Stimulated activated CD4-positive, alpha-beta T cell treated with anti-CD3 and anti-CD28 coated beads, Interleukin-4, amount 100 ng/mL, for 4 hours (primary cell): ENCODE measurements at places on chromosomes 1 and 21.

GRCh38 chr1:67815303-67816094, 17.8 kb downstream of the GNG12 start:
- no peak for DNase-seq

GRCh38 chr1:233293556-233294446, 1.7 kb downstream of the PCNX2 start:
- no peak for DNase-seq

DNA sequence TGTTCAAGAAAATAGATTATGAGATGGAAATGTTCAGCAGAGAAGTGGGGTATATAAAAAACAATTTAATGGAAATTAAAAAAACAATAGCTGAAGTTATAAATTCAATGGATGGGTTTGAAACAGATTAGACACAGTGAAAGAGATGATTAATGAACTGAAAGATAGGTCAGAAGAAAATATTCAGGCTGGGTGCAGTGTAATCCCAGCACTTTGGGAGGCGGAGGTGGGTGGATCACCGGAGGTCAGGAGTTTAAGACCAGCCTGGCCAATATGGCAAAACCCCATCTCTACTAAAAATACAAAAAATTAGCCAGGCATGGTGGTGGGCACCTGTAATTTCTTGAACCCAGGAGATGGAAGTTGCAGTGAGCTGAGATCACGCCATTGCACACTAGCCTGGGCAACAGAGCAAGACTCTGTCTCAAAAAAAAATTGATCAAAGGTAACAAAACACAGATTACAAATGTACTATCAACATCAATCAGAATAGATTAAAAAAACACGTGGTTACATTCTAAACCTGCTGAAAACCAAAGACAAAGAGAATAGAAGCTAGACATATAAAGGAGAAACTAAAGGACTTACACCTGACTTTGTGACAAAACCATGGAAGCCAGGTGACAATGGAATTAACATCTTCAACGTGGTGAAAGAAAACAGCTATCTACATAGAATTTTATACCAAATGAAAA, 4.8 kb upstream of the SUMO3 start:
- DNase-seq = no peak

DNA sequence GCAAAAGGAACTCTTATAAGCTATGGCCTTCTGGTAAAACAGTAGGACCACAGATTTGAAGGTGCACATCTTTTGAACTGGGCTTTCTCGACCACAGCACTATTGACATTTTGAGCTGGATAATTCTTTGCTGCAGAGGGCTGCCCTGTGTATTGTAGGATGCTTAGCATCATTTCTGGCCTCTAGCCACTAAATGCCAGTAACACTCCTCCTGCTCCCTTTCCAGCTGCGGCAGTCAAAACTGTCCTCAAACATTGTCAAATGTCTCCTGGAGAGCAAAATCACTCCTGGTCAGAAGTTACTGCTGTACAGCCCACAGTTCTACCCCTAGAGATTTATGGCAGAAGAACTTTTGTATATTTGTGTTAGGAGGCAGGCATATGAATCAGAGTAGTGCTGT, 836.7 kb downstream of the PLA2G4A start:
- DNase-seq = no peak

DNA sequence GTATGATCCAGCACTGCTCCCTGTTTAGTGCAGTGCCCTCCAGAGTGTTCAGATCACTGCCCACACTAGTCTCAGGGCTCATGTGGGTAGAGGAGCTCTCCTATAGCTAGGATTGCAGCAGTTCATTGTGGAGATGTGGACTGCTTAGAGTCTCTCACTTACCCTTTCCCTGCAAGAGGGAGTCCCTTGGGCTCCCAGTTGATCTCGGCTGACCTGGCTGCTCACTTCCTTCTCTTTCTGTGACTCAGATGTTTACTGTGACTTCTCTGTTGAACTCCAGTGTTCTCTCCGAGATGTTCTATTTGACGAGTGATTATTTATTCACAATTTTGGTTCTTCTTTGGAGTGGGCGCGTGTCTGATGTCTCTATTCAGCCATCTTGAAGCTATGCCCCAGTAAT, 141.9 kb downstream of the PTBP2 start:
- no peak for DNase-seq

- DNase-seq = no peak
Measured at GRCh38 chr21:41795726-41796125, 28.9 kb upstream of the RIPK4 start.

- no peak for DNase-seq
Measured at GRCh38 chr21:38927776-38928175, 122.0 kb downstream of the ETS2 start.

DNA sequence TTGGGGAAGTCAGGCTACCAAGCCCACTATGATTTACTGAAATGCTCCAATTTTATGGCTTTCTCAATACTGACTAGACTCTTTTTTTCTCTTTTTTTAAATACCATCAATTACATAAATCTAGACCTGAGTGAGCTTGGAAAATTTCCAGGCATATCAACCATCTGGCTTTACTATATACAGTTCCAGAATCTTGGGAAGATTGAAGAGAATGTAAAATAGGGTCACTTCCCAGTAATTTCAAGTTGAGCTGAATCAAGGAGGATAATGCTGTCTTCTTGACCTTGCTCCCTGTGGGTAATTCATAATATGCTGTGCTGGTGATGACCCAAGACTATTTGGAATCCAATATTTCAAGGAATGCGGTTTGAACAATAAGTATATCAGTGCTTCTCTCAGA, 108.1 kb downstream of the MAP3K21 start:
- DNase-seq = no peak

DNA sequence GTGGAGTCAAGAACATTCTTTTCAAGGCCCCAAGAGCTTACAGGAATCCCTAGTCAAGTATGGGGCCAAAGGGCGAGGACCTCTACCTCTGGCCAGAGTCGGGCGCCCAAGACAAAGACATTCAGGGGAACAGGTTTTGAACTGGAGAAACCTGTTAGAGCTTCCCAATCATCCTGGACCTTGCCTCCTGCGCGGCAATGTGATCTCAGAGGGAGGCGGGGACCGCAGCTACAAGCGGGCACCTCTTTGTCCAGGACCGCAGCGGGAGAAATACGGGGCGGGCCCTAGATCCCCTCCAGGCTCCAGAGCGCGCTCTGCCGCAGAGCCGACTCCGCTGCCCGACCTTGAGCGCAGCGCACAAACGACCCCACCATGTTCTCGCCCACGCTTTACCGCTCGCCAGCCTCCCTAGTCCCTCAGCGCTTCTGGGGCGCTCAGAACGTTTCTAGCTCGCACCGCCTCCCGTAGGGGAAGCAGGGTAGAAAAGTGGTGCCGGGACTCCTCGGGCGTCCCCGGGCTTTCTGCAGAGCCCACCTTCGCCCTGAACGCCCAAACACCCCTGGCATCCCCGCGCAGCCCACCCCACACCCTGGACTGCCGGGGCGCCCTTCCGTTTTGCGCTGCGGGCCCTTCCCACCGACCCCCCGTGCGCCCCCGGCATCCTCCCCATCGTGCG, 28.1 kb downstream of the RABIF start:
- peak; percentile 25 for DNase-seq

- DNase-seq = no peak
Measured at GRCh38 chr21:45388011-45388521, 16.9 kb upstream of the COL18A1 start.

- no peak for DNase-seq
Measured at GRCh38 chr1:177848577-177848976, 121.3 kb downstream of the SEC16B start.

- no peak for DNase-seq
Measured at GRCh38 chr1:11738783-11739182, 2.8 kb downstream of the AGTRAP start.

- no peak for DNase-seq
Measured at GRCh38 chr21:46478910-46479309, 20.2 kb downstream of the DIP2A start.

GRCh38 chr1:210200124-210200736, 32.4 kb upstream of the SERTAD4 start:
- no peak for DNase-seq

DNA sequence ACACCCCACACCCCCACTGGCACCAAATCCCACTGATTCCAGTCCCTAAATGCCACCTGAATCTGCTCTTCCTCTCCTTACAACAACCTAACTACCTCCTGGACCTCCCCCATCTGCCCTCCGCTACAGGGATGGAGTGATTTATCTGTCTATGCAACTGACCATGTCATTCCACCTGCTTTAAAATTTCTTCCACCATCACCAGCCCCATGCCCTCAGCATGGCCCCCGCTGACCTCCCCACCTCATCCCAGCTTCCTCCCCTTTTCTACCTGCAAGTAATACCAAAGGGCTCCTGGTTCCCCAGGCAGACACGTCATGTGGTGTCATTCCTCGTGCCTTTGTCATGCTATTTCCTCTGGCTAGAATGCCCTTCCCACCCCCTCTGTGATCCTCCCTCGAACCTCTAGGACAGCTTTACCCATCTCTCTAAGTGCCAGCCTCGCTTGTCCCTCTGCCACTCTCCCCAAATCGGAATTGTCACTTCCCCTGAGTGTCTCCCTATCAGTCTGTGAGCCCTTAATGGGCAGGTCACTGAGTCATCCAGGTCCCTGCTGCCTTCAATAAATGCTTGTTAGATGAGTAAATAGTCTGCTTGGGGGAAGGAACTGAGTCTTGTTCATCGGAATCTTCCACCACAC, 3.7 kb downstream of the GJB4 start:
- DNase-seq = no peak

DNA sequence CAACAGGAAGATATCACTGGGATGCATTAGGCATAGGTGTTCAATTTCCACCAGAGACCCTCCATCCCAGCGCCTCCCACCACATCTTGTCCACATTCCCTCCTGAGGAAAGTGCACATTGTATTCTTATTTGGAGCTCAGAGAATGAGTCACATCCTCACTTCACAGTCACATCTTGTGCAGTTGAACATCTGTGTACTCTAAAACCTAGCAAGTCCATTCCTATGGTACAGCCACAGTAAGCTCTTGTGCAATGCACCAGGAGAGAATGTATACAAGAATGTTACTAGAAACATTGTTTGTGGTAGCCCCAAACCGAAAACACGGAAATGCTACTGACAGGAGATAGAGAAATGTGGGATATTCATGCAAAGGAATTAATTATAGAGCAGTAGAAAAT, 1.6 kb upstream of the KDF1 start:
- no peak for DNase-seq

DNA sequence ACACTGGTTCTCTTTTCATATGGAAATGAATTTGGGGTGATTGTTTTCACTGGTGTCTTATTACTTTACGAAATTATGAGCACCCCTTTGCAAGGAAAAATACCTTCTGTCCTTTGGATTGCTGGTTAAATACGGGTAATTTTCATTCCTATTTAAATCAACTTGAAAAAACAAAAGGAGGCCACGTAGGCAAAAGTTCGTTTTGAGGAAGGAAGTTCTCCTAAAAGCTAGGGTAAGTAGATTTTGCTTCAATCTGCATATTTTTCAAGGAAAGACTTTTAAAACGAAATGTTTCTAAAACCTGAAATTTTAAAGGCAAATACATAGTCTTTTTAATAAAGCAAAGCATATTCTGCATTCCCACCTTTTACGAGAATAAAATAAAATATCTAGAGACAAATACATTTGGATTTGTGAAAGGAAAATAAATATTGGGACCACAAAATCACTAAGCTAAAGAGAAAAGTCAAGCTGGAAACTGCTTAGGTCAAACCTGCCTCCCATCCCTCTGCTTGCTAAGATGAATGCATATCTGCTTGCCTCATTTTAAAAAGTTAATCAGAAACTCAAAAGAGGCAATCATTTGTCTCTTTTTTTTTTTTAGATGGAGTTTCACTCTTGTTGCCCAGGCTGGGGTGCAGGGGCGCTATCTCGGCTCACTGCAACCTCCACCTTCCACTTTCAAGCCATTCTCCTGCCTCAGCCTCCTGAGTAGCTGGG, 70.9 kb upstream of the ETS2 start:
- no peak for DNase-seq

- DNase-seq = no peak
Measured at GRCh38 chr1:179767177-179767581, 24.1 kb downstream of the FAM163A start.

DNA sequence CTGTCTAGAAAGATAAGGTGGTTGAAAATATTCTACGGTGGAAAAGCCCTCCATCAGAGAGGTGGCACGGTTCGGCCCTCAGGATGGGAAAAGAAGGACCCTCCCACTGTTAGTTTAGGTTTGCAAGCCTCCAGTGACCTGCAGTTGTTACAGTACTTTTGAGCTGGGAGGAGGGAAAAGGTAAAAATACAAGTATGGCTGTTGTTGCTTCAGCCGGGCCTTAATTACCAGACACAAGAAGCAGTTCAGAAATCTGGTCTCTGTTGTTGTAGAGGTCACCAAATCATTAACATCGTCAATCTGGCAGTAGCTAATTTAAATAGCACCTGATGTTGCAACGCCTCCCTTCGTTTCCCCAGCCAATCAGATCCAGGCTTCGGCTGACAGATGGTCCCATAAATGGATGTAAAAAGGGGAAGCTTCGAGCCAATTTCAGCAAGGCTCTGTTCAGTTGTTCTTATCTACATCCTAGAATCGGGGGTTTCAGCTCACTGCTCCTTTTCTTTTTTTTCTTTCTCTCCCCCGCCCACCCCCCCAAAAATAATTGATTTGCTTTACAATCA, at the start of gene ELAVL4:
Gene ELAVL4, plus strand, starts transcription at position 424 of the 563 bp plus-strand sequence. CDS start 270 bp downstream, outside the sequence.
- no peak for DNase-seq

DNA sequence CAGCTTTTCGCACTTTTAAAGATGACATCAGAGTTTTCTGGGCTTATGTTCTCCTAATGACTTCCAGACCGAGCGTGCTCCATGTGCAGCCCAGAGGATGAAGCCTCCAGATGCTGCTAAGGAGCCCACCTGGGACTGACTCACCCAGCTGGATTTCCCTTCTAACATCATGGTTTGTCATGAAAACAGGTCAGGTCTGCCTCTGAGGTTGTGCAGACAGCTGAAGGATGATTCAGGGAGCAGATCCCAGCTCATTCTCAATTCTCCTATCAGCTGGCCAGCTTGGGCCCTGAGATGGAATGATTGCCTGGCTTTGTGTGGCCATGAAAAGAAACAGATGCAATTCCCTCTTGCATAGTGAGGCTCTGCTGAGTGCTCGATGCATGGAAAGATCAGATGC, 123.9 kb upstream of the DUSP10 start:
- DNase-seq = no peak

- no peak for DNase-seq
Measured at GRCh38 chr1:6953216-6953615, 168.0 kb downstream of the CAMTA1 start.

GRCh38 chr1:3896396-3897000, 3.6 kb downstream of the C1orf174 start:
- DNase-seq = no peak

GRCh38 chr1:65703853-65704252, 88.8 kb upstream of the PDE4B start:
- DNase-seq = no peak

GRCh38 chr1:4394366-4394765, 260.0 kb upstream of the AJAP1 start:
- DNase-seq = no peak

- DNase-seq = no peak
Measured at GRCh38 chr1:55300975-55301374, 85.8 kb upstream of the USP24 start.

GRCh38 chr1:8629241-8630091, 188.0 kb downstream of the RERE start:
- no peak for DNase-seq
